Fibroblast of skin of right quadriceps (primary cell): ENCODE measurements at places on chromosomes 12 and 14.
A peak's percentile ranks its signal among the peaks of the same experiment; 100 is the strongest.

- no peak for DNase-seq
These were observed 6.1 kb downstream of the ABCD2 start for GRCh38 chr12:39613525-39613924.

- DNase-seq = no peak
These were observed 2.1 kb downstream of the IFI27 start for GRCh38 chr14:94112513-94113063.

DNA sequence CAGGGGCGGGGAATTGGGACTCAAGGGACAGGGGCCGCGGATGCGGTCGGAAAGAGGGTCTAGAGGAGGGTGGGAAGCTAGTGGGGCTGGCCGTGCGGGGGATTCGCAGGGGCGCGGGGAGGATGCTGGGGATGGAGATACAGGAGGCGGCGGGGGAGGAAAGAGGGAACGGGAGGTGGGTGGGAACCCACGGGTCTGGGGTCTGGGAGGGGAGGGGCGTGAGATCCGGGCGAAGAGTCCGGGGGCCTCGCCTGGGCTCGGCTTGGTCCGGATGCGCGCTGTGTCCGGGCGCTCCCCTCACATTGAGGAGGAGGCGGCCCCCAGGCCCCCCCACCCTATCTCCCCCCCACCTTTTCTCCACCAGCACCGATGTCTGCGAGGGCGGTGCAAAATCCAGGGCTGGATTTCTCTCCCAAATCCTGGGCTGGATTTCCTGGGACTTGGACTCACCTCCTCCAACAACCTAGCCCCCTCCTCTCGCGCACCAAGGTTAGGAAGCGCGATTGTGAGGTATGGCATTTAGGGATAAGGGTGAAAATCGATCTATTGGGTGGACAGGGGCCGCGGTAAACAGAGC is at the start of gene AGAP2:
Gene AGAP2, minus strand, starts transcription at position 82 of the 577 bp plus-strand sequence. CDS start 496 bp downstream, outside the sequence.
- DNase-seq = no peak

DNA sequence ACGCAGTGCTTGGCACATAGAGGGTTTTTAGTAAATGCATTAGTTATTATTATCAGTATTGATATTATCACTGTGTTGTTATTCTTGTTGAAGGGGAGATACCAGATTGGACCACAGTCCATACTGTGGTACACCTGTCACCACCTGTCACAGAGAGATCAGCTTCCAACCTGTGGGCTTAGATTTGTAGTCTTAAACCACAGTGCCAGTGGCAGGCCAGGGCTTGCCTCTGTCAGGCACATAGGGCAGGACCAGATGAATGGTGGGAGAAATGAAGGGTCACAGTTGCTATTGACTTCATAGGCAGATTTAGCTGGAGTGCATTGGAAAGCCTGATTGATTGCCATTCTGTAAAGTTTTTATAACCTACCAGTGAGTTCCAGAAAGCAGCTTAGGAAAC is 35.1 kb downstream of the ARL1 start:
- DNase-seq = no peak

GRCh38 chr14:51547260-51547659 is 104.5 kb upstream of the FRMD6 start:
- DNase-seq = peak; percentile 99

DNA sequence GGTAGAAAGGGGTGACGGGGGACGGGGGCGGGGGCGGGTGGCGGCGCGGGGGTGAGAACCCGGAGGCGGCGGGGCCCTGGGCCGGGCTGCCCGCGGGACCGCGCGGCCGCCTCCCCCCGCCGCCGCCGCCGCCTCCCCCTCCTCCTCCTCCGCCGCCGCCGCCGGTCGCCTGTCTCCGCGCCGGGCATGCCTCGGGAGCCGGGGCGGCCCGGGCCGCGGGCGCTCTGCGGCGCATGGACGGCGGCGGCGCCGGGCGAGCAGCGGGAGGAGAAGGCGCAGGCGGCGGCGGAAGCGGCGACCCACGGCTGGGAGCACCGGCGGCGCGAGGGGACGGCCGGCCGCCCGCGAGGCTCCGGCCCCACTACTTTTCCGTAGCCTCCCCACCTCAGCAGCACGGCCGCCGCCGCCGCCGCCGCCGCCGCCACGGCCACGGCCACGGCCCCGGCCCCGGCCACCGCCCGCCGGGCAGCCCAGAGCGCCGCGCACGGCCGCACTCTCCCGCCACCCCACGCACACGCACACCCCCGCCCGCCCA is at the start of gene NPAS3:
Gene NPAS3, plus strand, starts transcription at position 161 of the 535 bp plus-strand sequence.
- no peak for DNase-seq

DNA sequence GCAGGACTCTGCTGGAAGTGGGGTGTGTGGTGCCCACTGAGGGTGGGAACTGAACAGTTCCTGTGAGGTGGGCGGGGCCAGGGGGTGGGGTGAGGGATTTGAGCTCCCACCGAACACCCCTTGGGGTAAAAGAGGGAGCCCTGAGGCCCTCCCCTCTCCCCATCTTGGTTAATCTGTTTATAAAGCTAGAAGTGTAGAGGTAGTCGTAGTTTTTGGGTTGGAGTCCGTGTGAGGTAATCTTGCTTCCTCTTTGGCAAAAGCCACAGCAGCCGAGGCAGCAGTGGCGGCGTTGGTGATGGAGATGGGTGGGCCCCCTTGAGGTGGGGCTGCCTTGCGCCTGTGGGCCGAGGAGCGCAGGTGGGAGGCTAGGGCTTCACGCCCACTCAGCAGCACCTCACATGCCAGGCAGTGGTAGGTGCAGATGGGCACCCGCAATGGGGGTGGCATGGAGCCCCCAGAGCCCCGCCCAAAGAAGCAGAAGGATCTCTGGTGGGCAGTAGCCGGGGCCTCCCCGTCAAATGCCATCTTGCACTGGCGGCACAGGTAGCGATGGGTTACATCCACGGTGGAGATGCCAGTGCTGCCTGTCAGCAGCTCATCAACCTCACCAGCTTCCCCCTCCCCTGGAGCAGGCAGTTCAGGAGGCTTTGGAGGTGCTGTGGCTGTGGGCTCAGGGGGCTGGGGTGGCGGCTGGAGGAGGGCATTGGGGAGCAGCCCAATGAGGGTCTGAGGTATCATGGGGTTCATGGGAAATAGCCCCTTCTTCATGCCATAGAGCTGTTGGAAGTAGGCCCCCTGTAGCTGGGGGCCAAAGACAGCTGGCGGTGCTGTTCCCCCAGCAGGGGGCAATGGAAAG is 29.6 kb downstream of the ZFHX2 start:
- no peak for DNase-seq

- peak; percentile 94 for DNase-seq
These were observed 7.7 kb upstream of the IFNG-AS1 start for GRCh38 chr12:67981287-67982162.

DNA sequence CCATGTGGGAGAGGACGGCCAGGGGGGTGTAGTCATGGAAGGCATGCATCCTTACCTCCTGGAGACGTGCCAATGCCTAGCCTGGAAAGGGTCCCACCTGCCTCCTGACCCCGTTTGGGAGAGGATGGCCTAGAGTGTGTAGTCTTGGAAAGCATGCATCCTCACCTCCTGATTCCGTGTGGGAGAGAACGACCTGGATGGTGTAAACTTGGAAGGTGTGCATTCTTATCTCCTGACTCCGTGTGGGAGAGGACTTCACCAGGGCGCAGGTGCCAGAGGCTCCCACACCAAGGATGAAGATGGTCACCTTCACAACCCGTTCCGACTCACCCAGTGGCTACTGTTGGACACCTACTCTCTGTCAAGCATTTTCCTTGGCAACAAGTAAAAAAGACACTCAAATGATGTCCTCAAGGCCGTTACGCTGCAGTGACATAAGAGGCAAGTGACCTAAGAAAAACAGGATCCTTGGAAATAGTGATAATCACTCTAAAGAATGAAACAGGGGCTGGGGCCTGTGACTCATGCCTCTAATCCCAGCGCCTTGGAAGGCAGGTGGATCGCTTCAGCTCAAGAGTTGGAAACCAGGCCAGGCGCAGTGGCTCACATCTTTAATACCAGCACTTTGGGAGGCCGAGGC is 37.5 kb upstream of the FZD10 start:
- no peak for DNase-seq

- no peak for DNase-seq
These were observed 129.6 kb downstream of the LMNTD1 start for GRCh38 chr12:25423355-25424050.

DNA sequence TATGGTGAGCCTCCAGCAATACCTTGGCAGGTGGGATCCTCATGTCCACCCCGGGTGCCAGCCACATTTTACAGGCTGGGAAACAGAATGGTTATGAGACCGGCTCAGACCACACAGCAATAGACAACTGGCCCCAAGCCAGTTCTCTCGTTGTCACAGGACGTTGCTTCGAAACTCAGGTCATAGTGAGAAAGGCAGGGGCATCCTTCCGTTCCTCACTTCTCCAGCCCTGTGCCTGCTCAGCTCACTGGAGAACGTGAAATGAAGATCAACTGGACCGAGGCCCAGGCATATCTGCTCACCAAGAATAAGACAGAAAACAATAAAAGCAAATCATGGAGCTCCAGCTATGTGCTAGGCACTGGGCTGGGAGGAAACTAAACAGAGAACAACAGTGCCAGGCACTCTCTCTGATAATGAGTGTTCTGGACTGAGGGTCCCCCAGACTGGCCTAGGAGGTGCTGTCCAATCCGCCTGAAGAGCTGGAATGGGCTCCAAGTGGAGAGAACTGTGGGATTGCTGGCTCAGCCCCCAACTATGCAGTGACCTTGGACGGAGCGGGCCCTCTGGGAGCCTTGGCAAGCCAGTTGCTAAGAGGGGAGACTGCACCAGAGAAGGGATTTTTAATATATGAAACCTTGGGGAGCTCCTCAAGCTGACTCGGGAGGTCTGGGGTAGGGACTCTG is 18.8 kb upstream of the FAIM2 start:
- no peak for DNase-seq
